ENCODE measurements at places on chromosomes 2 and 18.

DNA sequence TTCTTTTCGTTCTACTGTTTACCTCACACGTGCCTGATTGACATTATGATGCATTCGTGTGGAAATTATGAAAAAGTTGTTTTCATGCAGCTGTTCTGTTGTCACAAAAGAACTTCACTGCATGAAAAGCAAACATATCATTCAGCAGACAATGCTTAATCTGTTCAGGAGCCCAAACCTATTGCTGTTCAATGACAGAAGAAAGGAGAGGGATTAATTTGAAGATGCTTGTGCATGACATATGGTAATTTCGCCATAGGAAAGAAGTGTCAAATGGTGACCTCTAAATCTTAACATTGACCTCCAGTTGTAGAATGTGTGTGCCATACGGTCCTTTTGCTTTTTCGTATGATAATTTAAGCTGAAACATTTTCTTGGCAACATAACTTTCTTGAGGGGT is 124.5 kb downstream of the WDR7 start:
- DNase-seq: no peak

DNA sequence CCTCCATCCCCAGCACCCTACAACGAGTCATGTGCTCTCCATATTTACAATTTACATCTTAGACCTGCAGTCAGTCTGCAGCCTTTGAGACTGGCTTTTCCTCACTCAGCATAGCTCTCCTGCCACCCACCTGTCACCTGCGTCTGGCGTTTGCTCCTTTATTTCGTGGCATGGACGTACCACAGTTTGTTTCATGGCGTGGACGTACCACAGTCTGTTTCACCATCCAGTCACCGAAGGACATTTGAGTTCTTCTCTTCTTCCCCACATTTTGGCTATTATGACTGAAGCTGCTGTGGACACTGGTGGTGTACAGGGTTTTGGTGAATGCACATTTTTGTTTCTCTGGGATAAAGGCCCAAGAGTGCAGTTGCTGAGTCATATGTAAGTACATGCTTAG is 141.8 kb upstream of the CTDP1 start:
- no peak for DNase-seq

DNA sequence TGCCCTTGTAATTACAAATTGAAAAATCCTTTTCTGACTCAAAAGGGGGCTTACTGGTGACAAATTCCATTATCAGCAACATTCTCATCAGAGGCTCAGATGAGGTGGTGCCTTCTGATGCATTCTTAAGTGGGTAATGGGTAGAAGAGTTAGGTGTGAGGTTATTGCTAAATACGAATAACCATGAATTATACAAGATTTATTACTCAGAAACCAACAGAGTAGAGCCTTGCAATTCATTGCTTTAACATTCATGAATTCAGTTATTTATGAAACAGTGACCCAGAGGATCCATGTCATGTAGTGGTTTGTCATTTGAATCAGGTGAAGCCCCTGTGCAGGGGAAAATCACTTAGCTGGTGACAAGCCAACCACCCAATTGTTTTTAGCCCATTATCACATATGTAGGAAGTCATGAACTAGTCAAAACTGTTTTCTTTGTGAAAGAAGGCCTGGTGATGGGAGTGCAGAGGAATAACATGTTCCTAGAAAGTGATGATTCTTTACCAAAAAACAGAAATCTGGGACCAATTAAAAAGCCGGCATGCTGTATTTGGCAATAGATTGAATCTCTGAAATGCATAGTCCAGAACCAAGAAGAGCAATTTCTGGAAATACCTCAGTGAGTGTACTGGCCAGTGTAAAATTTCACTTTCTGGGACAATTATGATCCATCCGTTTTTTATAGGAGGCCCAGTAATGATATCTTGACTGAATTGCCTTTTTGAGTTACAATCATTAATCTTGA is 70.2 kb downstream of the CRIM1 start:
- no peak for DNase-seq

DNA sequence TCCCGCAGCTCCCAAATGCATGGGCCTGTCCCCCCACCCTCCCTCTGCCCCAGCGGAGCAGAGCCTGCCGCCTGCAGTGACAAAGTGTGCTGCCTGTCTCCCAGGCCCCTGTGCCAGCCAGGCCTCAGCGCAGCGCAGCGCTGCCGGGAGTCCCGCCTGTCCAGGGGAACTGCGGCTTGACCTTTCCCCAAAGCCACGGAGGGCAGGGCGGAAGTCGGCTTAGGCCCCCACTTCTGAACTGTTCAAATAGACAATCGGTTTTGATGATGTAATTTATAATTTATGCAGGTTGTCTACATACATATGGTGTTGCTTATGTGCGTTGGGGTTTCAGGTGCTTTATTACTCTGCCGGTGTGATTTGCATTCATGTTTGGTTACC is 7.1 kb downstream of the GBX2 start:
- DNase-seq: no peak

GRCh38 chr2:160245614-160246155 is 45.6 kb upstream of the ITGB6 start:
- no peak for DNase-seq

DNA sequence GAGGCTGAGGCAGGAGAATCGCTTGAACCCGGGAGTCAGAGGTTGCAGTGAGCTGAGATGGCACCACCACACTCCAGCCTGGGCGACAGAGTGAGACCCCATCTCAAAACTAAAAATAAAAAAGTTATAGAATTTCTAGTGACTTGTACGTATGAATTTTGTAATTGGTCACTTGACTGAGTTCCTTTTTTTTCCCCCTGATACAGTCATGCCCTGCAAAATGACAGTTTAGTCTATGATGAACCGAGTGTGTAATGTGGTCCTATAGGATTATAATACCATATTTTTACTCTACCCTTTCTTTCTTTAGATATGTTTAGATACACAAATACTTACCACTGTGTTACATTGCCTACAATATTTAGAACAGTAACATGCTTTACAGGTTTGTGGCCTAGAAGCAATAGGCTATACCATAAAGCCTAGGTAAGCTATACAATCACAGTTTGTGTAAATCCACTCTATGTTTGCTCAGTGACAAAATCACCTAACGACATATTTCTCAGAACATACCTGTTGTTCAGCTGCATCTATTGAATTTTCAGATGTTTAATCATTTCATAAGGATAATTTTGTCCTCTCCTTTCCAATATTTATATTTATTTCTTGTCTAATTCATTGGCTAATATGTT is 25.4 kb downstream of the SOCS6 start:
- no peak for DNase-seq

GRCh38 chr2:63692002-63692606 is 103.3 kb downstream of the MDH1 start:
- peak; percentile 48 for DNase-seq

- DNase-seq: no peak
These were observed 123.0 kb upstream of the SLC39A10 start for GRCh38 chr2:195533771-195534642.

GRCh38 chr2:74566754-74567085 is 12.2 kb downstream of the DOK1 start:
- DNase-seq: peak; percentile 59

- no peak for DNase-seq
These were observed 328.6 kb downstream of the ETAA1 start for GRCh38 chr2:67725731-67726130.

DNA sequence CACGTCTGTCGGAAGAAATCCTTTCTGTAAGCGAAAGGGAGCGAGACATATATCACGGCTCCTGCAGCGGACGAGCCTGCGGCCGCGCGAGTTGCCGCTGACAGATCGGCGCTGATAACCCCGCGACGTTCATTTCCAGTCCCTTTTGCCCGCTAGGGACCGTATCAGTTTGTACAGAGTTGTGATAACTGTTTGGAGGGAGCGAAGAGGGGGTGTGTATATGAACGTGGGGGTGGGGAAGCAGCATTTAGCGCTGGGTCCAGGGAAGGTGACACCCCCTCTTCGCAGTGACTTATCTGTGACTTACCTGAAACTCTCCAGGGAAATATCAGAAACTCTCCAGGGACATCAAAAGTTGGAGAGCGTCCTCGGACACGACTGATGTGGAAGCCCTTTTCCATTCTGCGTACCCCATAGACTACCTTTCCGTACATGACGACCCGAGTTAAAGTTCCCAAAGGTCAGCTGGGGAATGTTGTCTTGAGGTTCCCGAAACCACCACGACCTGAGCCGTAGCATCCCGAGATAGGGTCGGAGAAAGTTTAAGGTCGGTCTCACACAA is 948 bp upstream of the GATA6 start:
- peak; percentile 23 for DNase-seq

GRCh38 chr2:44680424-44680971 is 261.0 kb upstream of the SIX3 start:
- no peak for DNase-seq

DNA sequence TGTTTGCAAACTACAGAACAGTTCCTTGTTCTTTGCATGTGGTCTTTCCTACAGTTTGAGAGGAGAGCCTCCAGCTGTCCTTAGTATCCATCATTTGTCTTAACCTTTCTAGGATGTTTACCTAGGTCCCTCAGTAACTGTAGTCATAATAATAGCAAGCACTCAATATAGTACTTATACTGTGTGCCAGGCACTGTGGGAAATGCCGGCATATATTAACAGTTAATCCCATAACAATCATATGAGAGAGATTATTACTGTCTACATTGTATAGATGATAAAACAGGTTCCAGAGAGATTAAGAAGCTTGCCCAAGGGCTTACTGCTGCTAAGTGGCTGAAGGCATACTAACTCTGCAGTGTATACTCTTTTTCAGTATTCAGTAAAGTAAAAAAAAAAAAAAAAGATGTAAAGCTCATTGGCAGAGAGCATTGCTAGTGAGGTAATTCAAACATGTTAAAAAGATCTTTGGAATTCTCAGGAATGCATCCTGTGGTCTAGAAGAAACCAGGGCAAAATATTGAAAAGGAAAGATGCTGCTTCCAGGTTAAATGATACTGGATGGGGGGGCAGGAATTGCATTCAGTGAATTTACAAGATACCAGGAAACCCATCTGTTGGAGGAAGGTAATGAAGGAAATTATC is 72.3 kb downstream of the SPTBN1 start:
- no peak for DNase-seq

DNA sequence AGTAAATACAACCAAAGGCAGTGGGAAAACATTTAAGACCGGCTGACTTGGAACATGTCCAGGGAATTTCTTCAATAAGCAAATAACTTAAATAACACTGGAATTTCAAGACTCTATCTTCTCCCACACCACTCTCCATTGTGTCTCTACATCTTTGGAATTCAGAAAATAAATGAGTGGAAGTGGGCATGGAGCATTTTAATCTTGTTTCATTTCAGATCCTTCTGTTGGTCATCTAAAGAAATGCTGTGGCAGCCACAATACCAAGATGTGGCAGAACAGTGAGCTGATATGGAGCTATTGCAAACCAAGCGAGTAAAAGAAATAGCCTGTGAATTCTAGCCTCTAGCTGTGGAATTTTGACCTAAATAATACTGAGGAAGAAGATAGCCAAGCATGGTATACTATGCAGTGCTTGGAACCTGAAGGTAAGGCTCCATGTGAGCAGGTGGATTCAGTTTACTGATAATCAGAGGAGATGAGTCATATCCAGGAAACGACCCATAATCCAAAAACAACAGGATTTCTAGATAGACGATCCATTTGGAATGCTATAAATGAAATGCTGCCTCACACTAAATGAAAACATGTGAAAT is 157.1 kb upstream of the SCN7A start:
- peak; percentile 21 for DNase-seq

DNA sequence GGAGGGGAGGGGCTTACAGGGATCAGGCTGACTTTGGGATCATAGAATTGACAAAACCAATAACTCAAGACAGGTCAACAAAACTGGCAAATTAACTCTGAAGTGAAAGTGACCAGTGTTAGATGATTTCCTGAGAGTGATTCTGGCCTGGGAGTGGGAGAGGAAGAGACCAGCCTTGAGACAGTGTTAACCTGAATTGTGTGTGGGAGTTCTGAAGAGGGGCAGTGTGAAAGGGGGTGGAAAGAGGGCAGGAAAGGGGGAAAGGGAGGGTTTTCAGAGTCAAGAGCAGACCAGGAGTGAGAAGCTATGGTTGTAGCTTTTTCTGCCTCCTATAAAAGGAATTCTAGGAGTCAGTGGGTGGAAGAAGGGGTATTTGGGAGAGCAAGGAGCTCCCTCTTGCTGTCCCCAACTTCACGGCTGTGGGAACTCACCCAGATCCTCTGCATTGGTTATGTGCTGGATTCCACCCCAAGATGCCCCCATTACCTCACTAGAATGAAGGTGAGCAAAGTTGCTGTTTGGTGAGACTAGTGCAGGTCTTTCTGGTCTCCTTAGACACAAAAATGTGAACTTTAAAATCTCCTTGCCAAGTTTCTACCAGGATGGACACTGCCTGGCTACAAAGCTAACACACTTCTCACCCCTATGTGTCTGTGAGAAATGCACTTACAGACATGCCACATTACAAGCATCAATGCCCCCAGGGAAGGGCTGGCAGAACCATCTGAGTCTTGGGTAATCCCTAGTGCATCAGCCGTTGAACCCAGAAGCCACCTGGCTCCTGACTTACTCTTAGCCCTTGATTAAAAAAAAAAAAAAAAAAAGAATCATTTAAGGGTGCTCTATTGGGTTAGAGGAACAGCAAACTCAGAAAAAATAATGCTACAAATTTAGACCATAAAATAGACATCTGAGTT is 61.6 kb downstream of the BMP10 start:
- no peak for DNase-seq

DNA sequence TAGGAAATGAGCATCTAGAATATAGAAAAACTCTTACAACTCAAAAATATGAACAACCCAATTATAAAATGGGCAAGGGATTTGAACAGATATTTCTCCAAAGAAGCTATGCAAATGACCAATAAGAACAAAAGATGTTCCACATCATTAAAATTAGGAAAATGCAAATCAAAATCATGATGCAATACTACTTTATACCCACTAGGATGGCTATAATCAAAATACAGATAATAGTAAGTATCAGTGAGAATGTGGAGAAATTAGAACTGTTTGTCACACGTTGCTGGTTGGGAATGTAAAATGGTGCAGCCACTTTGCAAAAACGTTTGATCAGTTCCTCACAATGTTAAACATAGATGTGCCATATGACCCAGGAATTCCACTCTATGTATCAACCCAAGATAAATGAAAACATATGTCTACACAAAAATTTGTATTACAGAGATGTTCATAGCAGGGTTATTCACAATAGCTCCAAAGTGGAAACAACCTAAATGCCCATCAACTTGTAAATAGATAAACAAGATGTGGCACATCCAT is 558.4 kb downstream of the SLC4A3 start:
- DNase-seq: no peak

- no peak for DNase-seq
These were observed 33.0 kb downstream of the PDK1 start for GRCh38 chr2:172588931-172589330.

- no peak for DNase-seq
These were observed 174.9 kb downstream of the ASB1 start for GRCh38 chr2:238601433-238602222.
